ENCODE measurements at places on chromosomes 7 and 10.

- DNase-seq: no peak
These were observed 17.7 kb upstream of the TPK1 start for GRCh38 chr7:144853542-144853941.

DNA sequence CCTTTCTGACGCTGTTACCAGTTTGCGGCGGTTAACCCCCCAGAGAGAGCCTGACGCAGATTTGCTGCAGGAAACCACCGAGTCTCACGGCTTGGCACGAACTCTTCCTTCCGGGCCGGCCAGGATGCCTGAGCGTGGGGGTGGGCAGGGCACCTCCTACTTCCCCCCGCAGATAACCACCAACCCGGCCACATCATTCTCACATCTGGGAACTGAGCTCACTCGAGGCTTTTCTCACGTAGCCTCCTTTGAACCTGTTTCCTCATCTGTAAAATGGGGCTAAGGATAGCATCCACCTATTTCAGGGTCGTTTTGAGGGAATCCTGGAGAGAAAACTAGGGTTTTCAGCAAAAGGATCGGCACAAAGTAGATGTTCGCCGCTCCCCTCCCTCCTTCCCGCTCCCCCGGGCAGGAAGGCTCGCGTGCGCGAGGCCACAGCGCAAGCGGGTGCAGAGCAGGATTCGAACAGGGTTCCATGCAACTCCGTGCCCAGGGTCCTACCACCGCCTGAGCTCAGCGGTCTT is 23.6 kb downstream of the DDIT4 start:
- peak; percentile 86 for DNase-seq

GRCh38 chr7:28755255-28755654 is 202.9 kb downstream of the TRIL start:
- no peak for DNase-seq

GRCh38 chr7:22183522-22184280 is 173.3 kb downstream of the RAPGEF5 start:
- DNase-seq: no peak

- DNase-seq: no peak
These were observed 61.6 kb upstream of the BTRC start for GRCh38 chr10:101292194-101293006.

- peak; percentile 24 for DNase-seq
These were observed 21.8 kb upstream of the SEMA3C start for GRCh38 chr7:80940539-80941207.
